ENCODE measurements at places on chromosomes 11 and 22. TPM values are rescaled to one million over a fixed set of nuclear protein-coding genes. Genes with fewer than 3 reads are reported as not detected.
A peak's percentile ranks its signal among the peaks of the same experiment; 100 is the strongest.

DNA sequence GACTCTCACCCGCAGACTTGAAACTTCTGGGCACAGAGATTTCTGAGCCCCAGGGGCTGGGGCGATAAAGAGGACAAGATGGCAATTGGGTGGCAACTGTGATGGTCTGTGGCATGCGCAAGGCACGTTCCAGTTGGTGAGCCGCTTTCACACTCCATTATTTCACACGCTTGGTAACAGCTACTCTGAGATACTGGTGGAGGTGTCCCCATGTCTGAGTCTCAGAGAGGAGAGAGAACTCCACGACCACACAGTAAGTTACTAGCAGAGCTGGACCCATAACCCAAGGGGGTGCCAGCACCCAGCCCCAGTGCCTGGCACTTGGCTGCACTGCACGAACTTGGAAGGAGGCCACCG, 6.0 kb upstream of the KCNJ4 start:
- H3K27me3 ChIP-seq, result peaks cover 76% of the 10 kb centered on the region
- H3K4me3 ChIP-seq, result no peak overlapping the region
- peaks cover 14% of the 10 kb centered on the region for H3K4me1 ChIP-seq
- no peak for DNase-seq

DNA sequence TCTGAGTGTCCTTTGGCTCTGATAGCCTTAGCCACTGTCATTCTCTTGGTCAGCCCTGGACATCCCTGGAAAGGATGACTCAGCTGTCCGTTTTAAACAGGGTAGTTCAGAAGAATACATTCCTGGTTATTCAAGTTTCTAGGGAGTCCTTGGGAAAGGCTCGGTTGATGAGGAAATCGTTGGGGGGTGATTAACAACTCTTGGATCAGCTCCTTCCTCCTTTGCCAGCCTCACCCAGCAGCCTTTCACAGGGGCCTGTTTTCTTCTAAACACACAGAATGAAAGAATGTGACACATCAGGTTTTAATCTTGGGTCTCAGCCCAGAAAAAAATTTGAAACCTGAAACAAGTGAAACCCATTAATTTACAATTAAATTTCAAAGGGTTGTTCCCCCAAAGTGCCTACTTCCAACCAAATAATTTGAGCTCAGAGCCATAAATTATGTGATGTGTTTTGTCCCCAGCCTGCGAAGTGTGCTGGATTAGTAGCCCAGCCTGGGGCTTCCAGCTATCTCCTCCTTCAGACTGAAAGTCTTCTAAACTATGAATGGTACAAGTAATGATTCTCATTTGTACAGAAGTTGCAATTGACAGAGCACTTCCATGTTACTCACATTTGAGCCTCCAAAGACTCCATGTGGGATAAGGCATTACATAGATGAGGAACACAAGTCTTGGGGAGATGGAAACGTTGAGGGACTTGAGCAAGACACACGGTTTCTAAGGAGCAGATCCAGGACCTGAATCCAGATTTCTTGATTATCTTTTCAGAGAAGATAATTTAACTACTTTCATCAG, 19.3 kb upstream of the MRGPRX2 start:
- no peak overlapping the region for H3K4me3 ChIP-seq
- no peak for DNase-seq
- H3K27me3 ChIP-seq, result peaks cover 17% of the 10 kb centered on the region
- H3K36me3 ChIP-seq, result no peaks in the 10 kb centered on the region

OR8G5 gene
- total RNA-seq, result not detected

TRPM5 gene
- total RNA-seq, result not detected

- DNase-seq, result peak; percentile 9
- H3K27me3 ChIP-seq, result peaks cover 7% of the 10 kb centered on the region
- H3K4me3 ChIP-seq, result no peak overlapping the region
- H3K27ac ChIP-seq, result no peak overlapping the region
- no peaks in the 10 kb centered on the region for H3K4me1 ChIP-seq
- H3K36me3 ChIP-seq, result no peaks in the 10 kb centered on the region
These were observed 12.4 kb downstream of the SHANK3 start for GRCh38 chr22:50684986-50685385.

DNA sequence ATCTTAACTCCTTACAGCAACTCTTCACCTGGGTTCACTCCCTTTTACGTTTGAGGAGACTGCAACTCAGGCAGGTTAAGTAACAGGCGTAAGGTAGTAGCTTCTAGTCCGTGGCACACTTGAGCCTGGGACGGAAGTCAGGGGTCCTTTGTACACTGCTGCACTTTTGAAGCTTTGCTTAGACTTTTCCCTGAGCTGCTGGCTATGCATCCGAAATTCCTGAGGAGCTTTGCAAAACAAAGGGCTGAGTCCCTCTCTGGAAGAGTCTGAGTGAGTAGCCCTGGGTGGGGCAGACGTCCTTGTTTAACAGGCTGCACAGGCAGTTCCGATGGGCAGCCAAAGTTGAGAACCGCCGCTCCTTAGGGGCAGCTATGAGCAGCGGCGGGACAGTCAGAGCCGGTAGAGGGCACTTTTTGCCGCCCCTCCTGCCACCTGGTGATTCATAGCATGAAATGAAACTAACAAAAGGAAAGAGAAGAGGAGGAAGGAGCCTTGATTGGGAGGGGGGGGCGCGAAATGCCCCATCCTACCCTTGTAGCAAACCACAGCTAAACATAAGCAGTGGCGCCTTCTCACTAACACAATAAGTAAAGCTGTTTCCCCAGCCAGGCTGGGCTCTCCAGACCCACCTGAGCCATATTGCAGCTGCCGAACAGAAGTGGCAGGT, 1.4 kb downstream of the TMEM109 start:
- H3K4me3 ChIP-seq, result peak overlapping the region; percentile 96
- peak; percentile 84 for DNase-seq
- peaks cover 19% of the 10 kb centered on the region for H3K36me3 ChIP-seq

DNA sequence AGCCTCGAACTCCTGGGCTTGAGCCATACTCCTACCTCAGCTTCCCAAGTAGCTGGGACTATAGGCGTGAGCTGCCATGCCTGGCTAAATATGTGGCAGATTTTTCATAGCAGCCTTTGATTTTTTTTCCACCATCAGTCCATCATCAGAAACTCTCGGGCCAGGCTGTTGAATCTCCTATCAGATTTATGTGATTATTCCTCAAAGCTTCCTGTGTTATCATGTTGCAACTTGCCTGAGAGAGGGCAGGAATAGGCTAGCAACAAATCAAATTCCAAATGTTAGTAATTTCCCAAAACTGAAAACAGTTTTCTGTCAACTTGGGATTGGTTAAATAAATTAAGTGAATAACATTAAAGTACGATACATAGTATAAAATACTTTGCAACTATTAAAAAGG, 3.4 kb downstream of the LRRC51 start:
- peaks cover 47% of the 10 kb centered on the region for H3K4me1 ChIP-seq
- H3K27ac ChIP-seq, result no peak overlapping the region
- H3K27me3 ChIP-seq, result no peaks in the 10 kb centered on the region
- DNase-seq, result no peak

- no peak overlapping the region for H3K4me3 ChIP-seq
- no peaks in the 10 kb centered on the region for H3K27me3 ChIP-seq
- no peak for DNase-seq
- no peak overlapping the region for H3K27ac ChIP-seq
These were observed 437.4 kb downstream of the JRKL start for GRCh38 chr11:96827164-96827563.

IFITM1 gene
- total RNA-seq, result 1,055 TPM
